ENCODE measurements at places on chromosomes 7 and 10. TPM values are rescaled to one million over a fixed set of nuclear protein-coding genes. Genes with fewer than 3 reads are reported as not detected.
A peak's percentile ranks its signal among the peaks of the same experiment; 100 is the strongest.

- no peak overlapping the region for H3K4me3 ChIP-seq
- no peaks in the 10 kb centered on the region for H3K4me1 ChIP-seq
- peaks cover 6% of the 10 kb centered on the region for H3K27me3 ChIP-seq
- DNase-seq, result no peak
- H3K36me3 ChIP-seq, result no peaks in the 10 kb centered on the region
- H3K27ac ChIP-seq, result no peak overlapping the region
Measured at GRCh38 chr10:118918116-118918515, 111.4 kb upstream of the NANOS1 start.

EBF3 gene
- not detected for polyA plus RNA-seq

- no peaks in the 10 kb centered on the region for H3K36me3 ChIP-seq
- no peaks in the 10 kb centered on the region for H3K27me3 ChIP-seq
- H3K4me1 ChIP-seq, result no peaks in the 10 kb centered on the region
- H3K4me3 ChIP-seq, result no peak overlapping the region
- DNase-seq, result peak; percentile 4
- no peak overlapping the region for H3K27ac ChIP-seq
Measured at GRCh38 chr7:113698556-113699220, 220.1 kb downstream of the PPP1R3A start.

PPP1R9A gene
- not detected for polyA plus RNA-seq

EBLN1 gene
- not detected for polyA plus RNA-seq

GNGT1 gene
- not detected for polyA plus RNA-seq

All from CD4-positive, CD25-positive, alpha-beta regulatory T cell (primary cell).